ENCODE measurements at places on chromosomes 6 and 20.
A peak's percentile ranks its signal among the peaks of the same experiment; 100 is the strongest.

GRCh38 chr6:119077643-119078375 lies 655 bp downstream of the FAM184A start:
- peak; percentile 4 for DNase-seq

DNA sequence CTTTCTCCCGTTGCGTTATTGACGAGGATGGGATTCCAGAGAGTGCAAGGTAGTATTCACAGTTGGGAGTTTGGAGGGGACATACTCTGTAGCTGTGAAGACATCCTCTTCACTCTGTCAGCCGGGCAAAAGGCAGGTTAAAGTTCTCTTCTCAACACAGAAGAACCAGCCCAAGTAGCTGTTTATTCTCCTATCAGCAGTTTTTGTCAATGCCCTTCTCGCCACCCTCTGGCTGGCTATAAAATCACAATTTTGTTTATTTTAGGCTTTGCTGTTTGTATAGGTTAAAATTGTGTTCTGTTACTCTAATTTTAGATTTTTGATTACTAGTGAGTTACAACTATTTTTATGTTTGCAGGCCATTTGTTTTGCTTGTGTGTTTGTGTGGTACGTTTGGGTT lies 37.9 kb upstream of the MAS1 start:
- DNase-seq, result no peak

DNA sequence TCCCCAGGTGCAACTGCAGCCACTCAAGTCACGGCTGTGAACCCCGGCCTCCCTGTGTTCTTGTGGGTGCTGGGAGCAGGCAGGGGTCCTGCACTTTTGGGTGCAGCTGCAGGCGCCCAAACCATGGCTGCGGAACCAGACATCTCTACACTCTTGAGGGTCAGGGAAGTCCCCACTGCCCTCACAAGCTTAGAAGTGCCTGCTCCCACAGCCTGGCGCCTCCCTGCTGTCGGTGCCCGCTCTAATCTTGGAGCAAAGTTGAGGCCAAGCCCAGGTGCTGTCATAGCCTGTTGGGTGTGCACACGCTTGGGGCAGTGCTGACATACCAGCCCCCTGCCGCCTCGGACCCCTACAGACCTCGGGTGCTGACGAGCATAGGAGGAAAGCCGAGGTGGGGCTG lies 6.2 kb downstream of the DEFB132 start:
- no peak for DNase-seq

- no peak for DNase-seq
These were observed 2.9 kb downstream of the STX11 start for GRCh38 chr6:144153260-144153659.

DNA sequence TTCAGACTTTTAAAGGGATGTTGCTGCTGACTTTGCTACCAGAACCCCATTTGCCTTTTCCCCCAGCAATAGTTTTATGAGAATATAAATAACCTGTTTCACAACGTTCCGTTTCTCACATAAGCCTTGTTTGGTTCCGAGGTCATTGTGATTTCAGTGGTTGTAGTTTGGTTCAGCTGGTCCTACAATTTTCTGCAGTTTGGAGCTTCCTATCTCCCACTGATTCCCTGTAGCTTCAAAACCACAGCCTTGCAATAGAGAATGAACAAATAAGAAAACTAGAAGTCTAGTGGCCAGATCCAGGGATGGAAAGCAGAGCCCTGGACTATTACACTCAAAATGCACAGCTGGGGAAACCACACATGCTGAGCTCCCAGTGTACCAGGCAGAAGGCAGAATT lies 24.1 kb upstream of the SH3BGRL2 start:
- DNase-seq, result no peak

GRCh38 chr6:127182501-127182900 lies 64.0 kb downstream of the RSPO3 start:
- DNase-seq, result no peak

DNA sequence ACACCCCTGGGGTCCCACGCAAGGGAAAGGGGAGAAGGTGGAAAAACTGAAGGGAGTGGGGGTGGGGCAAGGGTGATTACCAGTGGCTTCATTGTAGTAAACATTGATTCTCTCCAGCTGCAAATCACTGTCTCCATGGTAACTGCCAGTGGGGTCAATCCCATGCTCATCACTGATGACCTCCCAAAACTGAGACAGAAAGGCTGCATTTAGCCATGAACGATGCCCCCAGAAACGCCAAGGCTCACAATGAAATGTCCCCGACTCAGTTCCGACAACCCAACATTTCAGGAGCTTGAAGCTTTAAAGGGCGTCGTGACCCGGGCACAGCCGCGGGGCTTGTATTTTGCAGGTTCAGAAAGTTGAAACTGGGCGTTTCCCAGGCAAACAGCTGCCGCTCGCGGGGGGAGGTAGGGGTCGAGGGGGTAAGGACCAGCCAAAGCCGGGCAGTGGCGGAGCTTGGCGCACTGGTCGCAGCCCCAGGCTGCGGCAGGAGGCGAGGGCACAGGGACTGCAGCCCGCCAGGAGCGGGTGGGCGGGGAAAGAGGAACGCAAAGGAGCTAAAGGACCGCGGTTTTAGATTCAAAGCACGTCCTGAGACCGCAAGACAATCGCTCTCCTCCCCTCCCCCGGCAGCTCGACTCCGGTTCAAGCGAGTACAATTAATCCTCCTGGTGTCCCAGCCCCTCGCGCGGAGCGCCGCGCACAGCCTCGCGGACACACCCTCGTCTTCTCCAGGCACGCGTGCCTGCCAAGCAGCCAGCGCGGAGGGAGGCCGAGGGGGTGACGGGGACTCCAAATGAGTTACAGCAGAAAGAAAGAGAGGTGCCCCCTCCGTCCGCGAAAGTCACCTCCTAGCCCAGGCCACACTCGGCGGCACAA lies 731 bp downstream of the TUBB2B start:
- DNase-seq, result no peak

GRCh38 chr6:16547587-16547986 lies 213.7 kb downstream of the ATXN1 start:
- no peak for DNase-seq

- DNase-seq, result no peak
These were observed 492.1 kb downstream of the UTRN start for GRCh38 chr6:144777249-144777648.

GRCh38 chr6:133108419-133108818 lies 132.7 kb upstream of the EYA4 start:
- DNase-seq, result no peak

- no peak for DNase-seq
These were observed 90.4 kb downstream of the FNDC1 start for GRCh38 chr6:159259441-159260125.

GRCh38 chr6:161010418-161010817 lies 18.8 kb downstream of the MAP3K4 start:
- no peak for DNase-seq

DNA sequence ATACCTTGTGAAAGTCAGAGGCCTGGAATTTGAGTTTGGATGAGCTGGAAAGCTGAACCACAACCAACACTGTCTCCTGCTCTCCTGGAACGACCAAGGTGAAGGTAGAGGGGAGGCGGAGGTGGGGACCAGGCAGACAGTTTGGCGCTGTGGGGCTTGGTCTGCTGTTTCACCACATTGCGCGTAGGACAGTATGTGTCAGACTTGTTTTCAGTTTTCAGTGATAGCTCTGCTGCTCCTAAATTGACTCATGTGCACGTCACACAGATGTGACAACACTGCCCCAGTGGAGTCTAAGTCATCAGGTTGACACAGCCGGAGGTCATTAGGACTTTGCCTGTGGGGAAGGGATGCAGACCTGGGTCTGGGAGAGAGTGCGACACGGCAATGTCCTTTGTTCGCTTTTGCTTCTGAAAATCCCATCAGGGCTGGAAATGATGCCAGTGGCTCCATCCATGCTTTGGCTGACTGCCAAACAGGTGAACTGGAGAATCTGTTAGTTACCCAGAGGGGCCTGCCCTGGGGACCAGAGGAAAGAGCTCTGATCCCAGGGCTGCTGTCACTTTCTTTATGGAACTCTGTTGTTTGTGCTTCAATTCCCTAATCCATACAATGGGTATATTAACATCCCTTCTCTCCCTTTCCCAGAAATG lies 255.5 kb downstream of the CDC5L start:
- peak; percentile 18 for DNase-seq

GRCh38 chr6:85642774-85643536 lies at the start of gene SYNCRIP:
SYNCRIP (minus strand) TSS chr6:85642886; CDS start chr6:85641439, 1,447 bp downstream.
- DNase-seq, result peak; percentile 94

- no peak for DNase-seq
These were observed 559 bp downstream of the LAMA5 start for GRCh38 chr20:62366370-62367135.

- DNase-seq, result no peak
These were observed 60.8 kb downstream of the LAMA4 start for GRCh38 chr6:112193535-112194051.

DNA sequence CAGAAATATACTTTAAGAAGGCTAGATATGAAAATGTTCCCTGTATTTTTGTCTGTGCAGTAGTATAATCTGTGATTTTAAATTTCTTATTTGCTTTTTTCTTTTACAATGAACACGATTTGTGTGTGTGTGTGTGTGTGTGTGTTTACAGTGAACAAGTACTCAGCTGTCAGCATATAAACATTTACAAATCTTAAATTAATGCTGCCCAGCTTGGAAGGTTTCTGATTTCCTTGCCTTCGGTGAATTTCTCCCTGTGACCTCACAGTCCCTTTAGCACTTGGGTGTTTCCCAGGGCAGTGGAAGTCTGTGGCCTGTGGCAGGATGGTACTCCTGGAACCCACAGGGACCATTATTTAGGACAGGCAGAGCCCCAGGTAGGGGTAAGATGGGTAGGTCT lies 37.6 kb downstream of the TXLNB start:
- DNase-seq, result no peak

DNA sequence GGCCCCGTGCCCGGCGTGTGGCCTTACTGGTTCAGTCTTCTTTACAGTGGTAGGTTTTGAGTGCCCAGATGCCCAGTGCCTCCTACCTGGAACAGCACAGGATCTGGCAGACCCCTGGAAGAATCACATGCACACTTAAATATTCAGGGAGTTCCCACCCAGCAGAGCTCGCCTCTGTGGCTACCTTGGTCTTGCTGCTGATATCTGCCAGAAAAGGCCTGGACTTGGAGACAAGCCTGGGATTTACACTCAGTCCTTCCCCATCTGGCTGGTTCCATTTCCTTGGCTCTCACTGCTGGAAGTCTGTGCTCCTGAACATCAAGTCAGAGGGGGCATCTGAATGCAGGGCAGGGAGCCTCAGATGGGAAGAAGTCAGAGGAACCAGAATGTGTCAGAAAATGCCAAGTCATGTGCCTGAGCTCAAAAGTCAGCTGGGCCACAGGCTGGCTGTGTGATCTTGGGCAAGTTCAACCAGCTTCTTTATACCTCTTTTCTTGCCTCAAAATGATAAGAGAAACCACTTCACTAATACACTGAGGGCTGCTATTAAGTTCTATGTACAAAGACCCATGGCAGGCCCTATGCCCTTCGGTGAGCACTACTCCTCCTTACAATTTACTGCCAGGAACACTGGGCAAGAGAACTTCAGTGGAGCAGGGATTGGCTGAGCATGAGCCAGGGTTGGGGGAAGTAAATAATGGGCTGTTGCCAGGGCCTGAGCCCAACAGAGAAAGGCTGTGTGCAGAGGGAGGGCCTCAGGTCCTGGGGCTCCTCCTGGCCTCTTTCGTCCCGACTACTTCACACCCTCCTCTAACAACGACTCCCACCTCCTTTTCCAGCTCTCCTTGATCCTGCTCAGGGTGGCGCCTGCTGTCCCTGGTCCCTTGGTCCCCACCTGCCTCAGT lies 158.1 kb upstream of the PROKR2 start:
- no peak for DNase-seq

- peak; percentile 34 for DNase-seq
These were observed 864.2 kb downstream of the KIF16B start for GRCh38 chr20:15708984-15709598.
